ENCODE measurements at places on chromosomes 5 and 9.
A peak's percentile ranks its signal among the peaks of the same experiment; 100 is the strongest.

DNA sequence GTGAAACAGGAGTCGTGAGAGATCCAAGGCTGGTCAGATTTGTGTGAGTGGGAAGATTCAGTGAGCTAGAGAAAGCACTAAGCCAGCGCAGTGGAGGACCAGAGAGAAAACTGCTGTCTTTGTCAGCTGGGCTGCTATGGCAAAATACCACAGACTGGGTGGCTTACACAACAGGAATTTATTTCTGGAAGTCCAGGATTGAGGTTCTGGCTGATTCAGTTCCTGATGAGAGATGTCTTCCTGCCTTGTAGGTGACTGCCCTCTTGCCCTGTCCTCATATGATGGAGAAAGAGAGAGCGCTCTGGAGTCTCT, 24.2 kb upstream of the ANKRD33B start:
- no peak for DNase-seq

- no peak for DNase-seq
Observed at GRCh38 chr5:172919525-172920446, 39.4 kb upstream of the RPL26L1 start.

- no peak for DNase-seq
Observed at GRCh38 chr5:55507574-55507973, 27.2 kb downstream of the PLPP1 start.

DNA sequence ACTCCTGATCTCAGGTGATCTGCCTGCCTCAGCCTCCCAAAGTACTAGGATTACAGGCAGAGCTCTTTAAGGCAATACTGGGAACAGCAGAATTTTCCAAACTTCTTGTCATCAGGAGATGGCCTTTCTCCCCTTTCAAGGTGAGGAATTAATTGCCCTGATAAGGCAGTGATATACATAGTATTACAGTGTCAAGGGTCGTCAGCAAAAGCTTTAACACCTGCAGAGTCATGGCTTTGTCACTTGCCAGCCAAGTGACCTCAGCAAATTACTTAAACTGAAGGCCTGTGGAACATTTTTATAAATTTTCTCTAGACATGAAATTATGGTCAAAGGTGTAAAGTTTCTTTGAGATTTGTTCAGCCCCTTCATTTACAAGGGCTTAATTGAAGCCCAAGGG, 59.5 kb downstream of the FBXO38 start:
- DNase-seq, result no peak

- no peak for DNase-seq
Observed at GRCh38 chr9:77647267-77648233, 572 bp downstream of the GNA14 start.

- no peak for DNase-seq
Observed at GRCh38 chr5:169148138-169148740, 152.7 kb downstream of the SLIT3 start.

- DNase-seq, result peak; percentile 39
Observed at GRCh38 chr9:68895741-68896478, 118.0 kb downstream of the PRKACG start.

DNA sequence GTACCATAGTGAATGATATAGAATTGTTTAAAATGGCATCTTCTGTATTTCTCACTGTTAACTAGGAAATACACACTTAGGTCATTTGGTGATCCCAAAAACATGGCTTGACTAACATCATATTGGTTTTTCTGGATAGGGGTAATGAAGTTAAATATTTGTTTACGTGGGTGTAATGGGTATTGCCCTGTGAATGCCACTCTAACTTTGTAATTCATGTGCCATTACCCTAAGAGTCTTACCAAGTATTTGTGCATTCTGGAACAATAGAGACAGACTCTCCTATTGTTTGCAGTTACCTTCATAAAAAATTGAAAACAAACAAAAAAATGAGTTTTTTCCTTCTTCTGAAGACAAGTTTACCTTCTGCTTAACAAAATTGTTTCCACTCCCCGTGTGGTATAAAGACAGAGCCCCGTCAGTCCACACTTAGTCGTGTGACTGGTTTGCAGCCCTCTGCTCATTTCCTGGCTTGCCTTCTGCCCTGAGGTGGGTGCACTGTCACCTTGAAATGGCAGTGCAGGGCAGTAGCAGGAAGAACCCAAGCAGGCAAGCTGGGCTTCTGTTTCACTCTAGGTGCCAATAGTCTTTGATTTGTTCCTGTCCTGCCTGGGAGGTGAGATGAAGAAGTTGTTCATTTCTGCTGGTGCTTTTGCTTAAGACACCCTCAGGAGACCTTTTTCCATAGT, 9.6 kb upstream of the CATSPER3 start:
- DNase-seq, result no peak

DNA sequence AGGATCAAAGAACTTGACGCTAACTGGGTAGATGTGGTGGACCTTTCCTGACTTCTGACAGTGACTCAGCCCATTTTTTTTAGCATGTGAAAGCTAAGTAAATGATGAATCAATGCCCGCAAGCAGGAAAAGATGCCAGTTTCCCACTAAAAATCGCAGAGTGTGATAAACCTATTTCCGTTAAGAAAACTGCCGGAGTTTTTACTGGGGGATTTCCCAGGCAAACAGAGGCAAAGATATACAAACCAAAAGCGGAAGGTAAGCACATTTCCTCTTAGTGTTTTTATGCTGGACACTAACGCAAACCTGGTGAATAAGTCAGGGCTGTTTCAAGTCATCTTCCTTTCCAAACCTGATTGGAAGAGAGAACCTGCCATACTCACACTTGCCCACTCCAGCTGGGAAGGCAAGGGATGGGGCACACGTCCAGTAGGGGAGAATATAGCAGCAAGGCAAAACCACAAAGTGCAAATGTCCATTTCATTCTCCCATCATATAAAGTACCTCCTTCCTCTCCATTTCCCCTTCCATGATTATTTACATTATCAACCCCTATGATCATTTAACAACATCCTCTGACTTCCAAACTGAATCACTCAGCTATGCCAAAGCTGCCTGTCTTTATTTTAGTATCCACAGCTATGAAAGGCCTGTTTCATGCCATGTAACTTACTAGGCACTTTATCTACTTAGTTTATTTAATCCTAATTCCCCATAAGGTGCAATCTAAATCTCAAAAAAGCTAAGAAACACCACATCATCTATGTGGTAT, 349.7 kb upstream of the RFX3 start:
- no peak for DNase-seq

DNA sequence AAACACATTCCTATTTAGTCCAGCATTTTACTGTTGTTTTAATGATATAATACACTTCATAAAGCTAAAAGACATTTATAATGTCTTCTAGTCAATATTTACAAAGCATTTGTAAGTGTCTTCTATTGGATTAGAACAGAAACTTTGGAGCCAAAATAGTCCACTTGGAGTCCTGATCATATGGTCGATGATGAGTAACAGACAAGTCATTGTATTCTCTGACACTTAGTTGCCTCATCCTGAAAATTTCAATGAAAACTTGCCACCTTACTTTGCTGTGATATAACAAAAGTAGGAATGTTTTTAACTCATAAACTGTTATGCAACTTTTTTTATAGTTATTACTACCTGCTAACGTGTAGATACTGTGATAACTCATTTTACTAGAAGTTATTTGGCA, 132.5 kb downstream of the GABRB2 start:
- no peak for DNase-seq

- no peak for DNase-seq
Observed at GRCh38 chr9:128696923-128697707, 5.2 kb upstream of the PKN3 start.

GRCh38 chr5:33166522-33166921, 274.2 kb upstream of the TARS1 start:
- no peak for DNase-seq

GRCh38 chr5:145637396-145637795, 197.7 kb downstream of the PRELID2 start:
- DNase-seq, result no peak

- DNase-seq, result no peak
Observed at GRCh38 chr5:1784197-1785050, 15.2 kb downstream of the MRPL36 start.

DNA sequence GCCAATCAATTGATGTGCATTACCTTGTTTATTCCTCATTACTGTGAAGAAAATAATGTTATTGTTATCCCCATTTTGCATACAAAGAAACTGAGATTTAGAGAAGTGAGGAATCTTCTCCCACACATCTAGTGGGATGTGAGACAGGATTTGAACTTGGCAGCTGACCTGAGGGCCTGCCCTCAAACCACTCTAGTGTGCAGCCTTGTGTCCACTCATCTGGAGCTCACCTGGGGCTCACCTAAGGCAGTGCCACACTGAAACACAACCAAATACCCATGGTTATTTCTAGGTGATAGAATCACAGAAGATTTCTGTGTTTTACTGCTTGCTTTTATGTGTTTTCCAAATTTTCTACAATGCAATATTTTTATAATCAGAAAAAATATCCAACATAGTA, 94.7 kb upstream of the SAP30L start:
- no peak for DNase-seq

GRCh38 chr5:112077180-112077579, 320.2 kb upstream of the NREP start:
- peak; percentile 11 for DNase-seq

- no peak for DNase-seq
Observed at GRCh38 chr9:36161187-36161586, 8.0 kb upstream of the CCIN start.

- DNase-seq, result peak; percentile 80
Observed at GRCh38 chr5:73201547-73202513, 28.8 kb downstream of the TMEM174 start.

GRCh38 chr5:35246900-35247647, 16.8 kb upstream of the PRLR start:
- DNase-seq, result no peak

DNA sequence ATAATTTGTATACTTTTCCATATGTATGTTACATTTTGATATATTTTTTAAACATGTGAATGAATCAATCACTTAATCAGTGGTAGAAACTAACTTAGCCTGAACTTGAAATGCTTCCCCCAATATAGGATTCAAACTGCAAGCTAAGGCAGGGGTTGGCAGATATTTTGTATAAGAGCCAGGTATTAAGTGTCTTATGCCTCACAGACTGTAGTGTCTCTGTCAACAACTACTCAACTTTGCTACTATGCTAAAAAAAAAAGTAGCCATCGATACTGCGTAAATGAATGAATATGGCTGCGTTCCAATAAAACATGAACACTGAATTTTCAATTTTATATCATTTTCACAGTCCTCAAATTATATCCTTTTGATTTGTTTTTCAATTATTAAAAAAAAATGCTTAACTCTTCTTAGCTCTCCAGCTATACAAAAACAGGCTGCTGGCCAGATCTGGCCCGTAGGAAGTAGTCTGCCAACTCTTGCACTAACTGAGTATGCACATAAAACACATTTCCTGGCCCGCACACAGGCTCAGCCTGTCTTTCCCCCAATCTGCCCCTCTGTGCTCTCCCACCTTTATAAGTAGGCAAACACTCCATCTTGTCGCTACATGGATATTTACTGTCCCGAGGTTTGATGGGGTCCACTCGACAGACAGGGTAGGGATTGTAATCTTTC, 91.8 kb downstream of the SAXO1 start:
- no peak for DNase-seq

DNA sequence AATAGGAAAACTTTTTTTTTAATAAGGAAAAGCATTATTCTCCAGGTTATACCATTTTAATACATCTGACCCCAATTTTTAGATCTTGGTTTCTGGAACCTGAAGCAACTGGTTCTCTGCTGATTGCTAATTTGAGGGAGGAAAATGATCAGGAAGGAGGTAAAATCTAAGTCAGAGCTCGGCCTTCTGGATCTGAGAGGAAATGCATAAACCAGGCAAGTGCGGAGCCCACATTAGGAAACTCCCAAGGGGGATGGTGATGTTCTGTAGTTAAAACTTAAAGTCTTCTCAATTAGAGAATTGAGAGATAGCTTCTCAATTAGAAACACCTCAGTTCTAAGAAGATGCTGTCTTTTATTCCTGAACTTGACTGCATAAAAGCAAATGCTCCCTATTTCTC, 113.5 kb downstream of the TSSK1B start:
- DNase-seq, result no peak

DNA sequence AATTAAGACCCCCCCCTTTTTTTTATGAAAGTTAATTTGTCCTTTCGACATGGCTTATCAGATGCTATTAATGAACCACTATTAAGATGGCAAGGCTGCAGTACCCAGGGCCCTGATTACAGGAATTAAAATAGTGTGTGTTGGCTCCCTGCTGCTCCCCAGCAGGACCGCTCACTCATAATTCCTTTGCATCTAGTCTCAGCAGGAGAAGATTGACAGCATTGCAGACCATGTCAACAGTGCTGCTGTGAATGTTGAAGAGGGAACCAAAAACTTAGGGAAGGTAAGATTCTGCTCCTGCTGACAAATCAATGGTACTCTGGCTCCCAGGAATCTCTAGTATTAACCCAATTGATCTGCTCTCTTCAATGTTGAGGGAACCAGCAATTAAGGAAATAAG, 61.0 kb downstream of the STX17 start:
- DNase-seq, result no peak

GRCh38 chr5:139410121-139410992, 6.5 kb upstream of the SPATA24 start:
- DNase-seq, result no peak

DNA sequence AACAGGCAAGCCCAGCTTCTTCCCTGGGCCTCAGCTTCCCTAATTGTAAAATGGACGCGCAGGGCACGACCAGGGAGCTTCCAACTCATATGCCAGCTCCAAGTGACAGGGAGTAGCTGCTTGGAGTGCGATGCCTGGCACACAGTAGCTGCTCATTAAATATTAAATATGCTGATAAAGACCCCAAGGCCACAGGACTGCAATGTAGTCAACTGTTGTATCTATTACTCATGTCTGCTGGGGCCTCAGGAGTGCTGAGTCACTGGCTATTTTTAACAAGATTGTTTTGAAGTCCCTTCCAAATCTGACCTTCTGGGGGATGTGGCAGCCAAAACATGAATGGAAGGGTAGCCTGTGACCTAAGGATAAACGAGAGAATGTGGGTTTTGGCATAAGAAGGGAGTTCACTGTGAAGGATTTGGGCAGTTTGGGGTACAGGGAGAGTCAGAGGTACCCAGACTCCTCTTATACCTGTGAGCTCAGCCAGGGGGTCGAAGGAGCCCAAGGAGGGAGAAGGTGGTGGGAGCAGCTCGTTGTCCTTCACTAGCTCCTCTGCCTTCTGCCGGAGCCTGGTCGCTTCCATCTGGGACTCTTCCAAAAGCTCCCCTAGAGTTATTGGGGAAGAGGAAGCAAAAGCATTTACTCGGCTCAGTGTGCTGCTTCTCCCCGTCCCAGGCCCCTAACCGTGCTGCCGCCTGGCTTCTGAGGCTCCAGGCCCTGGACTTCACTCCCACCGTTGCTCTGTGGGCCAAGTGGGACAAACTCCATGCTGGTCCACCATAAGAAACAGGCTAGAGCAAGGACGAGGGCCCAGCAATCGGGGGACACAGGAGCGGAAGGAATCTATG, 17.5 kb downstream of the TNIP1 start:
- DNase-seq, result no peak

- no peak for DNase-seq
Observed at GRCh38 chr5:181219262-181220177, 3.6 kb upstream of the TRIM41 start.

GRCh38 chr5:93120051-93120450, 461.0 kb downstream of the NR2F1-AS1 start:
- DNase-seq, result no peak

GRCh38 chr5:67335426-67335825, 138.8 kb upstream of the CD180 start:
- DNase-seq, result no peak

- no peak for DNase-seq
Observed at GRCh38 chr9:91241909-91242308, 119.8 kb downstream of the AUH start.
